G401 (cell line): ENCODE measurements at places on chromosomes 12 and 14.

GRCh38 chr12:67677166-67677565, 28.6 kb downstream of the DYRK2 start:
- no peak for DNase-seq

DNA sequence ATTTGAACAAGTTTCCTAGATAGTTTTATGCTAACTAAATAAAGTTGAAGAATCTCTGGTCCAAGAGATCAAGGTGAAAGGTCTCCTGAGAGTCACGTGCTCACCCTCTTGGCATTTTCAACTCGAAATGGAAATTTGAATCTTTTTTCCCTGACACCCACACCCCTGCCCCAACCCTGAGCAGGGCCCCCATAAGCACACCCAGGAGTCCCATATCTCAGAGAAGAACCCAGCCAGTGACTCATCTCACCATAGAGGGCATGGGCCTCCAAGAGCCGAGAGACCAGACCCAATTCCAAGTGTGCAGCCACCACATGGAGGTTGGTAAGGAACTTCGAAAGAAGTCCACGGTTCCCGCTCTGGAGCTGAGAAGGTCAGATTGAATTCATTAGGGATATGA, 32.6 kb downstream of the TEP1 start:
- DNase-seq = no peak

- DNase-seq = no peak
Measured at GRCh38 chr12:69059465-69060457, 126.8 kb upstream of the CPM start.

DNA sequence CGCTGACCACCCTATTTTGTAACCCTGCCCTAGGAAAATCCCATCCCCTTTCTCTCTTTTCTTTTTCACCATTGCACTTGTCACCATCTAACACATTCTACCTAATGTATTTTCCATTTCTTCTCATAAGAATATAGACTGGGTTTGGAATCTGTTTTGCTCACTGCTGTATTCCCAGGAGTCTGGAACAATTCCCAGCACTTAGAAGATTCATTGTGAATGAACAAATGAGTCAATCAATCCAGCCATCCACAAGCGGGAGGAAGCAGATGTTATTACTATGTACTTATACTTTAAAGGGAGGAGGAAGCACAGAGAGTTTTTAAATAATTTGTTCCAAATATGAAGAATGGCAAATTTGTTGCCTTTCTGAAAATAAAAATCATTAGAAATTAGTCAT, 142.1 kb downstream of the KIF21A start:
- DNase-seq = no peak

GRCh38 chr14:74671789-74672188, 41.1 kb downstream of the AREL1 start:
- DNase-seq = no peak

- DNase-seq = no peak
Measured at GRCh38 chr14:38261620-38262019, 5.7 kb upstream of the CLEC14A start.
